ENCODE measurements at places on chromosomes 2 and 18.

GRCh38 chr2:237982039-237982725 is 15.4 kb downstream of the UBE2F start:
- no peak for DNase-seq

- DNase-seq, result no peak
Measured at GRCh38 chr2:128636802-128637147, 318.1 kb upstream of the HS6ST1 start.

DNA sequence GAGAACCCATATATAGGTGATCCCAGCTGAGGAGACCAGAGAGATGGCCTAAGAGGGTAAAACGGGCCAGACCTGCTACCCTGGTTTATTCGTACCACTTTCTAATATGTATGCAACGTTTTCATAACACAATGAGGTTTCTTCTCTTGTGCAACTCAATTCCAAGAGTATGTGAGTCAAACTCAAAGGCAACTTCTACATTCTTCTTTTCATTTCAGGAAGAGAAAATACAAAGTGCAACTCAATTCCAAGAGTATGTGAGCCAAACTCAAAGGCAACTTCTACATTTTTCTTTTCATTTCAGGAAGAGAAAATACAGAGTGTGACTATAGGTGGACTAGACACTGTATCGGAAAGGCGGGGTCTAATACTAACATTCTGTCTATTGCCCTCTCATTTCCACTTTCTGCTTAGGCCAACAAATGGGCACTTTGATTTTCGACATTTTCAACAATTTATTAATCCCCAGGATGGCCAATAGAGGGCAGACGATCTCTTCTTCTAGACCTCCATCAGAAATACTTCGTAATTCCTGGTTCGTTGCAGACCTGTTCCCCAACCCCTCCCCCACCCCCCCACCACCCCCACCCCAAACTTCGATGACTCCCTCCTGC is 3.7 kb upstream of the CRIM1 start:
- DNase-seq, result no peak

DNA sequence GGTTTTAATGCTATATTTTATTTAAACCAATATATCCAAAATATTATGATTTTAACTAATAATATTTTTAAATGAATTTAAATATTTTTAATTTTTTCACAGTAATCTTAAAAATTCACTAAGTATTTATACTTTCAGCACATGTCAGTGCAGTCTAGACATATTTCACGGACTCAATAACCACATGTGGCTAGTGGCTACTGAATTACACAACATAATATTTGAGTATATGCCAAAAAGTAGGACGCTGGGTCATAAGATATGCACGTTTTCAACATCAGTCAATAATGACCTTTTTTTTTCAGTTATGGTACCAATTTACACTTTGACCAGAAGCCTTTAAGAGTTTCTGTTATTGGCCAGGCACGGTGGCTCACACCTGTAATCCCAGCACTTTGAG is 117.7 kb downstream of the GFPT1 start:
- DNase-seq, result no peak

GRCh38 chr2:8432706-8433336 is 249.0 kb upstream of the ID2 start:
- no peak for DNase-seq

DNA sequence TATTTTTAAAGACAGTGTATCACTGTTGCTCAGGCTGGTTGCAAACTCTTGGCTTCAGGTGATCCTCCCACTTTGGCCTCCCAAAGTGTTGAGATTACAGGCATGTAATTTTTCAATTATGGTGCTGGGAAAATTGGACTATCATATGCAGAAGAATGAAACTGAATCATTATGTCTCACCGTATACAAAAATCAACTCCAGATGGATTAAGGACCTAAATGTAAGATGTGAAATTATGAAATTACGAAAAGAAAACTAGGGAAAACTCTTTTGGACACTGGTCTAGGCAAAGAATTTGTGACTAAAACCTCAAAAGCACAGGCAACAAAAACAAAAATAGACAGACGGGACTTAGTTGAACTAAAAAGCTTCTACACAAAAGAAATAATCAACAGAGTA is 31.2 kb downstream of the MAP3K2 start:
- DNase-seq, result no peak

GRCh38 chr18:30280861-30281470 is 761.6 kb downstream of the DSC3 start:
- peak; percentile 46 for DNase-seq

- no peak for DNase-seq
Measured at GRCh38 chr18:70366174-70366573, 77.3 kb downstream of the SOCS6 start.

DNA sequence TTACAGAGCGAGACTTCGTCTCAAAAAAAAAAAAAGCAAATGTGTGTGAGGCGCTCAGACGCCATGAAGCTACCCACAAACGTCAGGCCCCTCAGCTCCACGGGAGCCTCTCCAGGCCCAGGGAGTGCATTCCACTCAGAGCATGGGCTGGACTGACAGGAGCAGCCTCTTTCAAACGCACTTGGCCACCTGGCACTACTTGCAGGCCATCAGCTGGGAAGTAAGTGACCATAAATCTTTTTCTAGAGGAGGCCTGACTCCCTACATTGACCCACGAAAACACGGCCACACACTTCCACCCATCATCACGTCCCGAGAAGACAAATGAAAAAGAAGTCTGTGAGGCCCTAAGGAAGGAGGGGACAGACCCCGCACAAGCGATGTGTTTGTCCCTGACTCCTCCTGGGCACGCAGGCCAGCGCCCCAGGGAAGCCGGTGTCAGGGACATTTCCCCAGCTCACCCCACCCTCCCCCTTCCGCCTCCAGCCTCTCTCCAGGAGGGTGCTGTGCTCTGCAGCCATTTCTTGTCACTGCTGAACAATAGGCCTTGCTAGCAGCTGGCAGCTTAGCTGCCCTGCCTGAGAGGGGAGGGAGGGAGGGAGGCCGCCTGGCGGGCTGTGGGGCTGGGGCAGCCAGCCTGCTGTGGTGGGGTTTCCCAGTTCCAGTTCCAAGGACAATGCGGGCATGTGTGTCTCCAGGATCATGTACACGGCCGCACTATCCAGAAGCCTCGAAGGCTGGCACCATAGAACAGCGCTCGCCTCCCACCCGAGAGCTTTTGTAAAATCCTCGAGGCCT is 26.6 kb downstream of the SERTAD2 start:
- no peak for DNase-seq

- DNase-seq, result no peak
Measured at GRCh38 chr2:174617120-174617519, 19.5 kb upstream of the WIPF1 start.

GRCh38 chr2:23593752-23594459 is 208.9 kb downstream of the KLHL29 start:
- DNase-seq, result no peak

DNA sequence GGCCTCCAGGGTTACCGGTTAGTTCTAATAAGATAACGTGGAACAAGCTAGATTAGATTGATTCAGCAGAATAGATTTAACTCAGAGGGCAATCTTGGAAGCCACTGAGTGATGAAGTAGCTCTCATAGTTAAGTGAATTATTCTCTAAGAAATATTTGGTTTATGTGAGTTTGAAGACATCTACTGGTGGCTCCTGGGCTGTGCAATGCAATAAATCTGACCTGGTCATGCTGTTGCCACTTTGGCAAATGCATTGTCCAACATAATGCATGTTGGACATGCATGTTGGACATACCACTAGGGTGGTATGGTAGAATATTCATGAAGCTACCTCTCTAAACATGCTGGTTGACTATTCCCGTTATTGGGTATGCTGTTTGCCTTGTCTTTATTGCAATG is 493.7 kb upstream of the VRK2 start:
- no peak for DNase-seq

DNA sequence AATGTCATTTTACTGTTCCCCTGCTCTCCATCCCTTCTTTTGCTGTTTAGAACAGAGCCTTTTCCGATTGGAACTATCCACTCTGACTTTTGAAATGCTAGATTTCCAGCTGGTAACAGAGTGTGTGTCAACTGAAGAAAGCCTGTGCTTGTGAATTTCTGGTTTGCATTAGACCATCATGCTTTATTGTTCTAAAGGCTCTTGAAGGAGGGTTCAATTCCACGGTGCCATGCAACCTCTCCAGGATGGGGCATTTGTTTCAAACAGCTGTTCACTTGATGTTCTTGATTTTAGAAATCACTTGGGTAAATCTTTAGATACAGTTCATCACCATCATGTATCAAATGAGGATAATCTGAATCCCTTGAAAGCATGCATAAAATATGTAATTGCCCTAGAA is 156.7 kb downstream of the QPCT start:
- no peak for DNase-seq

GRCh38 chr2:174858745-174859144 is 94.5 kb upstream of the CHRNA1 start:
- no peak for DNase-seq

- DNase-seq, result no peak
Measured at GRCh38 chr2:205535001-205535400, 147.3 kb upstream of the NRP2 start.

GRCh38 chr18:11981192-11981542 is at the start of gene IMPA2:
TSS of gene IMPA2 (plus strand) at chr18:11981507. CDS start at chr18:11981670, 163 bp downstream.
- peak; percentile 89 for DNase-seq

DNA sequence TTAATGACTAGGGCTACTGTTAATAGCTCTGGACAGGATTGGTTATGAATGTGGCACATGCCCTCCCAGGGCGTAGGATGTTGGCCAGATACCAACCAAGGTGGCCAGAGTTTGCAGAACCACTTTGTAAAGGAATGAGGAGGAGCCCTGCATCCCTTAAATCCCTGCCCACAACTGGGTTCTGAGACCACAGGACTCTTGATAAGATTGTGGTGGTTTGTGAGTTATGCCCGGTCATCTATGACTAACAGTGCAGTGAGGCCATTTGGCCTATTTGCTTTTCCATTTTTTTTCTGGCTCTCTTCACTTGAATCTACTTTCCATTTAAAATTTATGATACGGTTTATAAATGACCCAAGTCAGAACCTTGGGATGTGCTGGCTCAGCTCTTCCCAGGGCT is 294.5 kb downstream of the PRKCE start:
- DNase-seq, result no peak

DNA sequence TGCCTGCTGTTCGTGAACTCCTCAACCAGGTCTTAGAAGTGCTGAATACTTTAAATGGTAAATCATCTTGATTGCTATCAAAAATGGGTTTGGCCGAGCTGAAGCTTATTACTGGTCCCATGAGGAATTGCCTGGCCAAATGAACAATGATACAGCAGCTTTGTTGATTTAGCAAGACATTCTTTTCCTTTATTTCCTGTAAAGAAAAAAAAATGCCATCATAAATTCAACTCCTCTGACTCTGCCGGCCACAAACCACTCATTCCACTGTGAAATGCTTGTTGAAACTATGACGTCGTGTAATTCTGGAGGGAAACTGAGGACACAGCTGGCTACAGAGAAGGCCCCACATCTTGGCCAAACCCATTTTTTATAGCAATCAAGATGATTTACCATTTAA is 74.2 kb upstream of the ID2 start:
- no peak for DNase-seq

GRCh38 chr2:7672027-7672684 is 754.9 kb downstream of the RNF144A start:
- DNase-seq, result peak; percentile 39

GRCh38 chr2:74066491-74067203 is 81.1 kb downstream of the BOLA3 start:
- no peak for DNase-seq

- DNase-seq, result no peak
Measured at GRCh38 chr2:190465060-190465459, 56.9 kb downstream of the MFSD6 start.

DNA sequence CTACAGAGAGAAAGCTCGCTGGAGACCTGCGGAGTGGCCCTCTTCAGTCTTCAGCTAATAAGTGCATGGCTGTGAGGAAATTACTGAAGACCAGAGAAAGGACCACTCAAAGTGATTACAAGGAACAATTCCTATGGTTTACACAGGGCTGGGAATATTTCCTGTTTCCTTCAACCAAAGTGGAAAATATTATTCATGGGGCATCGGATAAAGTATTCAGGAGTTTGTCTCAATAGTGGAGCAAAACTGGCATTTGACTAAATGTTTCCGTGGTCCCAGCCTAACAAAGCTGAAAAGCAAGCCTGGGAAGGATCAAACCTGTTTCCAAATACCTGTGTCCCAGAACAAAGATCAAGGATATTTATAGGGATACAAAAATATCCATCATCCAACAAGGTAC is 32.0 kb upstream of the CNGA3 start:
- DNase-seq, result no peak

GRCh38 chr18:47795434-47795814 is 135.0 kb downstream of the SMAD2 start:
- no peak for DNase-seq

GRCh38 chr2:16311521-16312440 is 353.9 kb downstream of the CYRIA start:
- no peak for DNase-seq

DNA sequence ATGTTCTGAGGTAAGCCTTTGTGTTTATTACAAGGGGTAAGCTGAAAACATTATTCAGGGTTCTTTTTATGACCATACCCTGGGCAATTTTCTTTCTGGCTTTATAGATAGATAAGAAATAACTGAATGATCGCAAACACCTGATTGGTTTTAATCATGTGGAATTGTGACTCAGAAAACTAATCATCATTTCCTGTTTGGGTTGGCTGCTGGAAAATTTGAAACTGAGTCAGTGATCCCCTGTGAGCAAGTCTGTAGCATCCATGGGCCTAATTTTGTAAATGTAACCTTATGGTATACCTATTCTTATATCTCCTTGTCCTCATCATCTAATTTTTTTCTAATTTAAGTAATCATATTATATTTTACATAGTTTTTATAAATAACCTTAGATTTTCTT is 34.3 kb downstream of the CCDC68 start:
- DNase-seq, result no peak

DNA sequence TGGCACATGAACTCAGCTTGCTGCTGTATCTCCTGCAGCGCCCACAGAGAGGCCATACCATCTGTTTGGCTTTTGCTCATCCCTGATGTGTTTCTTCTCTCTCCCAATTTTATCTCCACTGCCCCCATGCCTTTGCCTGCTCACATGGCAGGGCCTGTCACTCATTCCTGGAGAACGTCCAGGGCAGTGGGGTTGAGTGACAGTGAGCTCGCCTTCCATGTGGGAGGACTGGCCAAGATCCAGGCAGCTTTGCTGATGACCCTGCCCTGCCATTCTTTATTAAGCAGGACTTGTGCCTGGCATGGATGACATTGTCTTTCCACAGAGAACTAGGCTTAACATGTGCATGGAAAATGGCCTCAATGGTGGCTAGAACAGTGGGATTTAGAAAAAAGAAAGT is 230.5 kb upstream of the THSD7B start:
- no peak for DNase-seq

GRCh38 chr2:148643998-148644882 is at the start of gene EPC2:
TSS of gene EPC2 (plus strand) at chr2:148644751. CDS start at chr2:148645018, 267 bp downstream.
- DNase-seq, result peak; percentile 82

DNA sequence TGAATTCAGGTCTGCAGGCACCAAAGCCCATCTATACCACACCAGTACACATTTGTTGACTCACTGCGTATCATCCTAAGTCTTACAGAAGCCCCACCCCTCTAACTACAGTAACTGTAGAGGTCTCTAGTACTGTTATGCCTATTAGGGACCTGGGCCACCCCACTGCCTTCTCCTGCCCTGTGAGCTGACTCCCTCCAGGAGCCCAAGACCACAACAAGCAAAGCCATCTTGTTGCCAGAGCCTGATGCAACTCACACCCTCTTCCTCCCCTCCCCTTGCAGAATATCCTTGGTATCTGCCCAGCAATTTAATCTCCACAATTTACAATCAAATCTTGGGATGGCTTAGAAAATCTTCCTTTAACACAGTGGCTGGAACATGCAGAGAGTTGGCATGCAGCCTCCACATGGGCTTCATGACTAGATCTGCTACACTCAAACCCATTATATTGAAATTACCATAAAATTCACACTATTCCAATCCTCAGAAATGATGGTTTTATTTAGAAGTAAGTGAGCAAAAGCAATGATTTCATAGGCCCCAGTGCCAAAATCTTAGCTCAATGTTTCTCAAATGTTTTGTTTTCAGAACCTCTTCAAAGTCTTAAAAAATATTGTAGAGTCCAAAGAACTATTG is 17.7 kb upstream of the CYP1B1 start:
- DNase-seq, result no peak
